Fibroblast of lung (primary cell): ENCODE measurements at places on chromosomes 11 and 22.

- H3K27me3 ChIP-seq = no peaks in the 10 kb centered on the region
- no peak overlapping the region for H3K27ac ChIP-seq
- H3K4me3 ChIP-seq = no peak overlapping the region
- no peak for DNase-seq
- no peaks in the 10 kb centered on the region for H3K36me3 ChIP-seq
These were observed 6.6 kb upstream of the OR4B1 start for GRCh38 chr11:48210052-48210451.

DNA sequence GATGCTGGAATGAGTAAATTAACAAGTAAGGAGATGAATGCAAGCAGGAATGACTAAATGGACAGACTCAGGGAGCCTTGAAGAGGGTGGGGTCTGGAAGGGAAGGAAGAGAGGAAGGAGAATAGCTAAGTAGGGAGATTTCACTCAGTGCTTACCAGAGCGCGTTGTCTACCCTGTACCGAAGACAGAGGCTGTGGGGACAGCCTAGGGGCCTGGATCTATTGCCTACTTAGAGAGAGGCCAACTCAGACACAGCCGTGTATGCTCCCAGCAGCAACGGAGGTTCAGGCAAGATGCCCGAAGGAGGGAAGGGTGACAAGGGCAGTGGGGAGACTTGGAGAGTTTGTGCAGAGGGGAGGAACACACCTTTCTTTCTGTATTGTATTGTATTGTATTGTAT is at the start of gene FOLR2:
Gene FOLR2, plus strand, starts transcription at position 157 of the 400 bp plus-strand sequence. CDS start 1,791 bp downstream, outside the sequence.
- H3K36me3 ChIP-seq = no peaks in the 10 kb centered on the region
- no peaks in the 10 kb centered on the region for H3K4me1 ChIP-seq
- no peak within 1 kb of the TSS for H3K4me3 ChIP-seq
- peaks cover 12% of the 10 kb centered on the region for H3K27me3 ChIP-seq
- no peak for DNase-seq

DNA sequence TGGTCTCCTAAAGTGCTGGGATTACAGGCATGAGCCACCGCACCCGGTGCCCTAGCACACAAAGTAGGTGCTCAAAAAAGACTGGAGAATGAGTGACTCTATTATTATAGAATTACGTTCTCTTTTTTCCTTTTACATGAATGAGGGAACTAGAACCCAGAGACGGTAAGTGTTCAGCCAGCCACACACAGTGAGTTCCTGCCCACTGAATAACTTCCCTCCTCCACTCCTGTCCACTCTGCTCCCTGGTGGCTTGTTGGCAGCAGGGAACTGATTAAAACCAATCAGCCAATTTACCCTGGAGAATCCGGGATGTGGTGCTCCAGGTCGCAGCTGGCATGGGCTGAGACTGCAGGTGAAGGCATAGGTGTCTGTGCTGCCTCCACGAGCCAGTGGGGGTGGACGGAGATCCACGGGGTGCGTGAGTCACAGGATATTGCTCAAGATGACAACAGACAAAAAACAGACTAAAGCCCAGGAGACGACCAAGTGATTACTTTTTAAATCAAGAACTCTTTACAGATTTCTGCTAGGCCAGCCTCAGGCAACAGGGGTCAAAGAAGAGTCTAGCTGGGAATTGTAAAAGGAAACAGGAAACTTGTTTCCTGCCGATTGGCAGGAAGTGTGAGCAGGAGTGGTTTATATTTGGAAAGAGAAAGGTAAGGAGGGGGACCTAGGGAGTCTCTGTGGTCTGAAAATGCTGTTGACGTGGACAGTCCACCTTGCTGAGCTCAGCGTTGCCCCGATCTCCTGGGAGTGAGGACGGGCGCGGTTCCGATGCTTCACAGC is 95.2 kb upstream of the TP53I11 start:
- no peaks in the 10 kb centered on the region for H3K27me3 ChIP-seq
- H3K27ac ChIP-seq = no peak overlapping the region
- no peak overlapping the region for H3K4me3 ChIP-seq
- H3K4me1 ChIP-seq = peaks cover 7% of the 10 kb centered on the region

DNA sequence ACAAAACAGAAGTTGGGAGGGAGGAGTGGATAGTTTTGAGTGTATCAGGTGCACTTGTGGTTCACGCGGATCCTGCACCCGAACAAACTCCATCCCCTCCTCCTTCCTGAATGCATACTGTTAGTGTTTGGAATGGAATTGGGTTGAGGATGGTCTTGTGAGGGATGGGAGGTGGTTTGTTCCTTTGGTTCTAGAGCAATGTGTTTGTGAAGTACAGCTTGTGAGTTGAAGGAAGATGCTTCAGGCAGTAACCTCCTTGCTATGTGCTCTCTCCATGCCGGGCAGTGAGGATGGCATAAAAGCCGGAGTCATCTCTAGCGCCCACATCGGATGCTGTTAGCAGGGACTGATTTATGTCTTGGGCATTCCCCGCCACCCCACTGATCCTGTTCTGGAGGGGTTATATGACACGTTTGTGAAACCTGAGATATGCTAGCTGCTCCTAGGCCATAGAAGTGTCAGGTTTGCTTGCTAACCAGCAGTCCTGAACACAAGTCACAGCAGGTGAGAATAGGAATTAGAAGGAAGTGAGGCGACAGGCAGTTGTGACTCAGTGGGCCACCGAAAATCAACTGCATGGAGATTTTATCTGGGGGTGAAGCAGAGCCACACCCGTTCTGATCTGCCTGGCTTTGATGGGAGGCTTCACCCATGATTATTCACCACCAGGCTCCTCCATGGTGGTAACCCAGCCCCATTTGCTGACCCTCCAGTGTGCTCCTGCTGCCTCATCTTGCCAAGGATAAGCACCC is 2.2 kb downstream of the BCR start:
- no peak overlapping the region for H3K27ac ChIP-seq
- peak overlapping the region; percentile 55 for H3K4me3 ChIP-seq
- DNase-seq = peak; percentile 41
- H3K27me3 ChIP-seq = no peaks in the 10 kb centered on the region

- H3K27ac ChIP-seq = peak overlapping the region; percentile 42
- no peaks in the 10 kb centered on the region for H3K27me3 ChIP-seq
- H3K4me3 ChIP-seq = peak overlapping the region; percentile 95
- DNase-seq = no peak
- H3K36me3 ChIP-seq = no peaks in the 10 kb centered on the region
These were observed 572 bp downstream of the ZNF70 start for GRCh38 chr22:23750367-23750713.

DNA sequence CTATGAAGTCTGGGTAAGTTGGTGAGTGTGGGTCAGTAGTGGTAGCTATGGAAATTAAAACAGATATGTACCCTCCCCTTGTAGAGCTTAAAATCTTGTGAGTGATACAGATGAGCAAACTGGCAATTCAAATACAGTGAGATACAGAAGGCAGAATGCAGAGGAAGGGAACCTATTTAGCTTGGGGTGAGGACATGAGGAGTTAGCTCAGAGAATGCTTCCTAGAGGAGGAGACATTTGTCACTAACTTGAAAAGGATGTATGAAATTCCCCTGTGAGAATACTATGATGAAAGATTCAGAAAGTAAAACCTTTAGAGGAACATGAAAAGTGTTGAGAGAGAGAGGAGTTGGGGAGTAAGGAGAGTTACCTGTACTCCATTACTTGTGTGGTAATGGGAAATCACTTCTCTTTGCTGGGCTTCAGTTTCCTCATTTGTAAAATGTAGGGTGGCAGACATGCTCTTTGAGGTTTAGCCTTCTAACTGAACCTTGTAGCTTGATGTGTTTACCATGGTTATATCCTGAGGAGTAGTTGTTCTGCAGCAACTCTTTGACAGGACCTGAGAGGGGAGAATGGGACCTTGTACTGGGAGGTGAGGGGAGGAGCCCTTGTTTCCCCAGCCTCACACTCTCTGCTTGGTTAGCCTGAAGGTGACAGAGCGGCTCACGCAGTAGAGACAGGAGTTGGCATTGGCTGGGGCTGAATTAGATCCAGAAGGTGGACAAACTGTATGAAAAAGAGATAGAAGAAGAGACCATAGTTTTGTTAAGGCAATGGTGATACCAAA is 17.9 kb downstream of the SWAP70 start:
- H3K4me1 ChIP-seq = no peaks in the 10 kb centered on the region
- H3K4me3 ChIP-seq = no peak overlapping the region
- no peaks in the 10 kb centered on the region for H3K36me3 ChIP-seq
- H3K27me3 ChIP-seq = no peaks in the 10 kb centered on the region

DNA sequence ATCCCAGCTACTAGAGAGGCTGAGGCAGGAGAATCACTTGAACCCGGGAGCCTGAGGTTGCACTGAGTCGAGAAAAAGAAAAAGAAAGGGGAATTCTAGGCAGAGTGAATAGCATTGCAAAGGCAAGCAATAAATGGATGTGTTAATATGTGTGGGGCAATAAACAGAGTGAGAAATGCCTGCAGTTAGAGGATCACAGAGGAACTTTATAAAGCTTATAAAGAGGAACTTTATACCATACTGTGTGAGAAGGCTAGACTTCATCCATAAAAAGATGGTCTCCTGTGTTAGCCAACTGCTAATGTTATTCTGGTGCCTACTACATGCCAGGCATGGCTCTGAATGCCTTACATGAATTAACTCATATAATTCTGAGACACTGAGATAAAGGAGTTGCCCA is 841 bp downstream of the B3GNT6 start:
- H3K36me3 ChIP-seq = no peaks in the 10 kb centered on the region
- H3K4me3 ChIP-seq = no peak overlapping the region

GRCh38 chr22:44365832-44366231 is 53.1 kb upstream of the SHISAL1 start:
- no peak for DNase-seq
- H3K27ac ChIP-seq = no peak overlapping the region
- no peak overlapping the region for H3K4me3 ChIP-seq
- H3K36me3 ChIP-seq = no peaks in the 10 kb centered on the region
- H3K27me3 ChIP-seq = no peaks in the 10 kb centered on the region

DNA sequence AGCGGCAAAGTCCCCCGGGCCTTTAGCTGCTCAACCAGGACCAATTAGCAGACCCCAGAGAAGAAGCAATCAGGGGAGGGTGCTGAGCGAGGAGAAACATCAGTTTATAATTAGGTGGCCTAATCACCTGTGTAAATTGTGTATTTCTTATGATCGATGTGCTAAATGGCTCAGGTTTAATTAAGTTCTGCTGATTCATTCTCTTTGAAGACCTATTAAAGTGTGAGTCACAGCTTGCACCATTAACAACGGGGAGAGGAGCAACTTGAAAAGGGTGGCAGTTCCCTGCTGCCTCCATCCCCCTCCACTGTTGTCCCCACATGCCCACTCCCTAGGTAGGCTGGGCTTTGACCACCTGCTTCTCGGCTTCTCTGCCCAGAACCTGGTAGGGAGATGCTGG is 10.7 kb downstream of the ISX start:
- no peak overlapping the region for H3K27ac ChIP-seq
- DNase-seq = no peak
- H3K36me3 ChIP-seq = no peaks in the 10 kb centered on the region
- H3K4me1 ChIP-seq = no peaks in the 10 kb centered on the region
- no peaks in the 10 kb centered on the region for H3K27me3 ChIP-seq
- H3K4me3 ChIP-seq = no peak overlapping the region

GRCh38 chr11:30936491-30936890 is 350.3 kb upstream of the MPPED2 start:
- peak; percentile 71 for DNase-seq
- H3K27ac ChIP-seq = no peak overlapping the region
- H3K4me3 ChIP-seq = no peak overlapping the region
- no peaks in the 10 kb centered on the region for H3K4me1 ChIP-seq

DNA sequence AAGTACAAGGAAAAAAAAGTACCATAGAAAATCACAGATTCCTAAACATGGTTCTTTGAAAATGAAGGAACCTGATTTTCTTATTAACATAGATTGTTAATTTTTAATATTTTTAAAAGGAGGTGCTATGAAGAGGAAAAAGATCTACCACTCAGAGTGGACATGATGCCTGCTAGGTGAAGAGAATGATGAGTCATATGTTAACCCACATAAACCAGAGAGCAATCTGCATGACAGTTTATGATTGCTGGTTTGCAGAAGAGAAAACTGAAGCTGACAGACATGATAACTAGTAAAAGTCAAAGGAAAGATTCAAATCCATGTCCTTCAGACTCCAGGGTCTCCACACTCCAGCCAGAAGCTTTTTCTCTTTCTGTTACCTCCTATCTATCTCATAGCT is 1231.7 kb downstream of the LRRC4C start:
- no peaks in the 10 kb centered on the region for H3K36me3 ChIP-seq
- H3K4me1 ChIP-seq = no peaks in the 10 kb centered on the region
- no peak overlapping the region for H3K4me3 ChIP-seq
- H3K27ac ChIP-seq = no peak overlapping the region
- no peaks in the 10 kb centered on the region for H3K27me3 ChIP-seq

DNA sequence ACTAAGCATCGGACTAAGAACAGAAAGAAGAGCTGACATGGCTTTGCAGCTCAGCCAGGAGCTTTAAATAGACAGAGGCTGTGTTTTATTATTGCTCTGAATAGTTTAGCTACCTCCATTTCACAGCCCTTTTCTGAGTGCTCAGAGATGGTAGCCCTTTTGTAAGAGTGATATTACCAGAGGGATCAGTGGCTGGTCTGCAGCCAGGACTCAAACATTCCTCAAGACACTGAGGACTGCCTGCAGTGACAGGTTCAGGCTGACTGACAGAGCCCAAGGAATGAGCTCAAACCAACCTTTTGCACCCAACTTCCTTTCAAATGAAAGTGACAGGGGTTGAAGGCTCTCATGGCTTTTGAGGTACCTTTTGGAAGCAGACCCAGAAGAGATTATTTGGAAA is 189.0 kb downstream of the DDX10 start:
- H3K4me1 ChIP-seq = no peaks in the 10 kb centered on the region
- H3K27me3 ChIP-seq = no peaks in the 10 kb centered on the region
- no peak for DNase-seq
- no peak overlapping the region for H3K4me3 ChIP-seq
- H3K27ac ChIP-seq = no peak overlapping the region

DNA sequence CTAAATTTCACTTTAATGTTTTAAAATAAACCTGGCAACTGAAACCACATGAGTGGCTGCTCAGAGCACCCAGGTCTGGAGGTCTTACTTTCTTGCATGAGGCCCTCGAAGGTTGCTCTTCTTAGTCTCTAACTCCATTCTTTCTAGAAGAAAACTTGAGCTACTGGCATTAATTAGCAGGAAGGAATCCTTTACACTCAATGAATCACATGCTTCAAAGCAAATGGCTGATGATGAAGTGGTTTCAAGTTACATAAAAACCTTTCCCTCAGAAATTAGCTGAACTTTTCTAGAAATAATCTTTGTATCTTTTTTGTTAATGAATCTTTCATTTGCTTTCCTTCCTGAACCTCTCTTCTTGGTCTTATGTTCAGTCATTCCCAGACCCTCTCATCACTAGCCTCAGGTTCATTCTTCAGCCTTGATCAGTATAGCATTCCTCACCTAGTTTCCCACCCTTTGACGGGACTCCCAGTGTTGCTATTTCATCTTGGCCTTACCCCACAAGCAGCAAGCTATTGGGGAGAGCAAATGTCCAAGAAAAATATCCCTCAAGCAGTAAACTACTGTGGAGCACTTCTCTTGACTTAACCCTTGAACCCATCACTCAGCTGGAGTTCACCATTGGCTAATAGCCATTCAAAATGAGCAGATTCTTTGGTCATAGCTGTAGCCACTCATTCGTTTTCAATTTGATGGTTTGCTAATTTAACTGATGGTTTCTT is 75.1 kb downstream of the INSC start:
- H3K27ac ChIP-seq = no peak overlapping the region
- DNase-seq = peak; percentile 39
- no peaks in the 10 kb centered on the region for H3K36me3 ChIP-seq
